ENCODE measurements at places on chromosomes 2 and 18. TPM values are rescaled to one million over a fixed set of nuclear protein-coding genes. Genes with fewer than 3 reads are reported as not detected.
A peak's percentile ranks its signal among the peaks of the same experiment; 100 is the strongest.

DNA sequence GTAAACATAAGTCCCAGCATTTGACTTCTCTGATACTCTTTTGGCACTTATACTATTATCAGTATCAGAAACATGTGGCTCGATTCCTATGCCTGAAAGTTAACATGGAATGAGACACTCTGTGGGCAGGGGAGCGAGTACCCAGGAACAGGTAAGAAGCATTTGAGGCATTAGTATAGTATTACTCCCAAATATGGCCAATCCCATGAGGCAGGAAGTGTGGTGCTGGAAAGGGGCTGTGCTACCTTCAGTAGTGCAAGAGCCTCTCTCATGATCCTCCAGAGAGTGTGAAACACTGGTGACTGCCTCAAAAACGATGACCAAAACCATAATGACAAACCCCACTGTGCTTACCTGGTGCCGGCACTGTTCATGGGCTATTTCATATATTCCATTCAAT, 415.1 kb downstream of the SOX11 start:
- H3K36me3 ChIP-seq: no peaks in the 10 kb centered on the region
- no peaks in the 10 kb centered on the region for H3K27me3 ChIP-seq
- H3K4me3 ChIP-seq: no peak overlapping the region
- no peaks in the 10 kb centered on the region for H3K4me1 ChIP-seq

GRCh38 chr18:12694032-12694431, 8.5 kb downstream of the CEP76 start:
- no peaks in the 10 kb centered on the region for H3K4me1 ChIP-seq
- no peak overlapping the region for H3K4me3 ChIP-seq
- H3K27me3 ChIP-seq: no peaks in the 10 kb centered on the region
- DNase-seq: peak; percentile 20
- H3K27ac ChIP-seq: no peak overlapping the region
- H3K36me3 ChIP-seq: peaks cover 5% of the 10 kb centered on the region

DNA sequence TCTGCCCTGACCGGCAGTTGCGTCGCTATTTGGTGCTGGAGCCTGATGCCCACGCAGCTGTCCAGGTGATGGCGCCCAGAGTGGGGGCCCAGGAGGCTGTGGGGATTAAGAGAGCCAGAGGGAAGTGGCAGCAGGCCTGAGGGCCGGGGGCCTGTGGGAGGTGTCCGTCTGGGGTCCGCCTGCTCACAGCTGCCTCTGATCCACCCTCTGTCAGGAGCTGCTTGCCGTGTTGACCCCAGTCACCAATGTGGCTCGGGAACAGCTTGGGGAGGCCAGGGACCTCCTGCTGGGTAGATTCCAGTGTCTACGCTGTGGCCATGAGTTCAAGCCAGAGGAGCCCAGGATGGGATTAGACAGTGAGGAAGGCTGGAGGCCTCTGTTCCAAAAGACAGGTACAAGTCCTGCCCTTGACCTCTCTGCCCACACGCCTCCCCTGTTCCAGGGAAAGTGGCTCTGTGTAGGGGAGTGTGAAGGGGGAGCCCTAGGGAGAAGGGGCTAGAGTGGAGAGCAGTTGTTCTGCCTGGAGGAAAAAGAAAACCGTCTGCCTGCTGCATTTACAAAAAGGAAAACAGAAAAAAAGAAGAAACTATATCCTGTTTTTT, 11.6 kb downstream of the STK11IP start:
- peaks cover 12% of the 10 kb centered on the region for H3K36me3 ChIP-seq
- no peaks in the 10 kb centered on the region for H3K4me1 ChIP-seq
- H3K27ac ChIP-seq: no peak overlapping the region
- H3K4me3 ChIP-seq: no peak overlapping the region
- no peaks in the 10 kb centered on the region for H3K27me3 ChIP-seq
- DNase-seq: no peak

- DNase-seq: peak; percentile 56
- H3K27ac ChIP-seq: no peak overlapping the region
- no peaks in the 10 kb centered on the region for H3K36me3 ChIP-seq
- H3K4me1 ChIP-seq: no peaks in the 10 kb centered on the region
These were observed 58.2 kb downstream of the COPS8 start for GRCh38 chr2:237143676-237144440.

- H3K36me3 ChIP-seq: no peaks in the 10 kb centered on the region
- H3K4me3 ChIP-seq: no peak overlapping the region
- no peaks in the 10 kb centered on the region for H3K4me1 ChIP-seq
- DNase-seq: no peak
- H3K27me3 ChIP-seq: no peaks in the 10 kb centered on the region
These were observed 522.6 kb downstream of the CMPK2 start for GRCh38 chr2:6343076-6343475.

DNA sequence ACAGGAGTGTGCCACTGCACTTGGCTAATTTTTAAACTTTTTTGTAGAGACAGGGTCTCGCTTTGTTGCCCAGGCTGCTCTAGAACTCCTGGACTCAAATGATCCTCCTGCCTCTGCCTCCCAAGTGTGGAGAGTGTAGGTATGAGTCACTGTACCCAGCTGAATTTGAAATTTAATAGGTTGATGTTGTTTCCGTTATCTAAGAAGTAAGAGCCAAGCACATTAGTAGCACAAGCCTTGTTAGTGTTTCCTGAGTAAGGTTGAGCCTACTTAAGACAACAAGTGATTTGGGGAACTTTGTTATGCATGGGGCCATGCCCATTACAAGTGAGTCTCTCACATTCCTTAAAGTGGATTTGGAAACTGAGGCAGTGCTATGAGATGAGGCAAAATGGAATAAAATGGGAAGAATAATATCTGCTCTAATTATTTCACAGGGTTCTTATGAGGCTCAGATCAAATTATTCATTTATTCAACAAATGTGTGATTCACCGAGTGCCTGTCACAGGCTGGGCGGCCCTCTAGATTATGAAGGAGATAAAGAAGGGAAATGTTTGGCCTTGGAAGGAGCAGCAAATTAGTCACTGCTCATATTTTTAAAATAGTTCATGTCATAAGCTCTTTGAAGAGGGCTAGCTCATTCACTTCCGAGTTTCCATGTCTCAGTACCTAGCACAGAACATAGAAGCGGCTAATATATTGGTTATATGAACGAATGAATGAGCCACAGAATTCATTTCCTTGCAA, 217.2 kb downstream of the LDLRAD4 start:
- H3K4me3 ChIP-seq: no peak overlapping the region
- no peaks in the 10 kb centered on the region for H3K27me3 ChIP-seq
- peaks cover 26% of the 10 kb centered on the region for H3K4me1 ChIP-seq
- H3K36me3 ChIP-seq: no peaks in the 10 kb centered on the region
- peak; percentile 87 for DNase-seq

- H3K36me3 ChIP-seq: peaks cover 3% of the 10 kb centered on the region
- no peak for DNase-seq
- H3K4me1 ChIP-seq: peaks cover 55% of the 10 kb centered on the region
These were observed 2.8 kb downstream of the IRS1 start for GRCh38 chr2:226796840-226797288.

- H3K4me1 ChIP-seq: peaks cover 4% of the 10 kb centered on the region
- no peak overlapping the region for H3K27ac ChIP-seq
- H3K36me3 ChIP-seq: no peaks in the 10 kb centered on the region
- no peak for DNase-seq
- no peaks in the 10 kb centered on the region for H3K27me3 ChIP-seq
- no peak overlapping the region for H3K4me3 ChIP-seq
These were observed 9.0 kb downstream of the RELCH start for GRCh38 chr18:62196079-62196478.

DNA sequence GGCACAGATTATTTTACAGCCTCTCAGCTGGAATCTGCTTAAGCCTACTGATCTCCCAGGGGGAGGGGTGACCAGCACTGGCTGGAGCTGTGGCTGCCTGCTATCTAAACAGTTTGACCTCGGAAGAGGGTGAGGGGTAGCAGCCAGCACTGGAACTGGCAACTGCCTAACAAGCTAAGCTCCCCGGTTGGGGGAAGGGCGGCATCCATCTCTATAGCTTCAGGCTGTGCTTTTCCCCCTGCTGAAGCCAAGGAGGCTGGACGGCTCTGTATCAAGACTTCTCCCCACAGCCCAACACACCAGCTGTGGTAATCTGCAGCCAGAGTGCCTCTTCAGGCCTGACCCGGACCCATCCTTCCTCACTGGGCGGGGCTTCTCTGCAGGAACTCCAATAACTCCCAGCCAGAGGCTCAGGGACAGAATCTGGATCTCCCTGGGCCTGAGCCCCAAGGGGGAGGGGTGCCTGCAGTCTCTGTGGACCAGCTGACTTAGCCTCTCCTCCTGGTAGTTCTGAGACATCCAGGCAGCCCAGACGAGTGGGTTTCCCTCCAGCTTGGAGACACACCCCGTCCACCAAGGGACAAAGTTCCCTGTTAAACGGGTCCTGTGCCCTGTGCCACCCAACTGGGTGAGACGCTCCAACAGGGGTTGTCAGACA, 560.2 kb downstream of the LRP1B start:
- no peak overlapping the region for H3K27ac ChIP-seq
- no peaks in the 10 kb centered on the region for H3K36me3 ChIP-seq
- no peak for DNase-seq
- no peak overlapping the region for H3K4me3 ChIP-seq

DNA sequence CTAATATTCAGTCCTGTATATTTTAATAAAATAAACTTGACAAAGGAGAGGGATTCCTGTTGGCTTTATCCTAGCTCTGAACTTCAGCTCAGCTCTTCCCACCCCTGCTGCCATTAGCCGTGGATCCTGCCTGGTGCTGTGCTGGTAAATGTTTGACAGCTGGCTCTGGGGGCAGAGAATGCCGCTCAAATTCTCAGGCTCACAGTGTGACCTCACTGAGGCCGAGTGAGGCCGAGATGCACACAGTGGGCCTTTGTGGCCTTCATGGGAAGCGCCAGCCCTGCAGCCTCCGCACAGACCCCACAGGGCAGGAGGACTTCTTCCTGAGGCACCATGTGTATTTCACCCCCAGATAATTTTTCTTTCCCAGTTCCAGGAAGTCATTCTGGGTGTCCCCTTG, 16.5 kb upstream of the FAHD2A start:
- no peaks in the 10 kb centered on the region for H3K4me1 ChIP-seq
- H3K27me3 ChIP-seq: no peaks in the 10 kb centered on the region
- no peak for DNase-seq
- no peak overlapping the region for H3K27ac ChIP-seq
- H3K4me3 ChIP-seq: no peak overlapping the region
- no peaks in the 10 kb centered on the region for H3K36me3 ChIP-seq

DNA sequence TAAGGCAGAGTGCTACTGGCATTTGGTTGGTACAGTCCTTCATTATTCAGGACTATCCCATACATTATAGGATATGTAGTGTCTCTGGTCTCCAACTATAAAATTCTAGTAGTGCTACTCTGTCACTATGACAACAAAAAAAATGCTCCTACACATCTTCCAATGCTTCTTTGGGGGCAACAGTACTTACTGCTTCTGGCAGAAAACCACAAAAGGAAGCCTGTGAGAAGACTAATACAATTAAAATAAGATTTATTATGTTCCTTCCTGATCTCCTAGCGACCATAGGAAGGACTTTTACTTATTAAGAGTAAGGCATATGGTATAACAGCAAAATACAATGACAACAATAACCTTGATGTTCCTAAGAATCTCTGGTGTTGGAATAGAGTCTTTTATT, 48.4 kb upstream of the CPO start:
- H3K36me3 ChIP-seq: no peaks in the 10 kb centered on the region
- H3K27ac ChIP-seq: no peak overlapping the region
- no peak for DNase-seq
- H3K4me3 ChIP-seq: no peak overlapping the region
- no peaks in the 10 kb centered on the region for H3K4me1 ChIP-seq

GRCh38 chr18:78393086-78393862, 586.3 kb upstream of the SALL3 start:
- H3K36me3 ChIP-seq: no peaks in the 10 kb centered on the region
- H3K27ac ChIP-seq: no peak overlapping the region
- no peak for DNase-seq
- no peak overlapping the region for H3K4me3 ChIP-seq
- no peaks in the 10 kb centered on the region for H3K27me3 ChIP-seq
- H3K4me1 ChIP-seq: no peaks in the 10 kb centered on the region

DNA sequence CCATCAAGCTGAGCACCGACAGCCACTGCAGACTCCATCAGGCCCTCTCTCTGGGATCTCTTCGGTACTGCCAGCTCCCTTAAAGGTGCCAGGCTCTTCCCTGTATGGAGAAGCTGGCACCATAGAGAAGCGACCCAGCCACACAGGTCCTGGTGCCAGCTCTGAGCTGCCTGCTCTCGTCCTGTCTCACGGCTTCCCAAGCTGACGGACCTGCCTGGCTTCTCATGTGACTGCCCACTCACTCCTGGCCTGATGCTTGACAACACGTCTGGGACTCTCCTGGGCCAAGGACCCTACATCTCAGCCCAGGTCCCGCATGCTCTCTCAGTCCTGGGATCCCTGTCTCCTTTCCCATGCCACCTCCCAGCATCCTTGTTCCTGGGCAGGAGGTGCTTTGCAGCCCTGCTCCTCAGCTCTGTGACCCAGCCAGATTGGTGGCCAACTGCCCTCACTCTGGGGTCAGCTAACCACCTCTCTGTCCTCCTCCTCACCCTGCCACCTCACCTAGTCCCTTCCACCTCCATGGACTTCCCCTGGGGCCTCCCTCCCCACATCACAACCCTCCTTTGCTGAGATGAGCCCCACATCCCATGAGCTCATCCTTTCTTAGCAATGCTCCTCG, 12.5 kb upstream of the ATOH8 start:
- no peaks in the 10 kb centered on the region for H3K27me3 ChIP-seq
- no peak overlapping the region for H3K4me3 ChIP-seq
- peaks cover 45% of the 10 kb centered on the region for H3K4me1 ChIP-seq
- no peak for DNase-seq
- peak overlapping the region; percentile 81 for H3K27ac ChIP-seq

GRCh38 chr2:129253461-129253812, 726.0 kb upstream of the RAB6C start:
- no peaks in the 10 kb centered on the region for H3K36me3 ChIP-seq
- no peak overlapping the region for H3K27ac ChIP-seq
- no peak for DNase-seq
- no peak overlapping the region for H3K4me3 ChIP-seq
- no peaks in the 10 kb centered on the region for H3K27me3 ChIP-seq

DNA sequence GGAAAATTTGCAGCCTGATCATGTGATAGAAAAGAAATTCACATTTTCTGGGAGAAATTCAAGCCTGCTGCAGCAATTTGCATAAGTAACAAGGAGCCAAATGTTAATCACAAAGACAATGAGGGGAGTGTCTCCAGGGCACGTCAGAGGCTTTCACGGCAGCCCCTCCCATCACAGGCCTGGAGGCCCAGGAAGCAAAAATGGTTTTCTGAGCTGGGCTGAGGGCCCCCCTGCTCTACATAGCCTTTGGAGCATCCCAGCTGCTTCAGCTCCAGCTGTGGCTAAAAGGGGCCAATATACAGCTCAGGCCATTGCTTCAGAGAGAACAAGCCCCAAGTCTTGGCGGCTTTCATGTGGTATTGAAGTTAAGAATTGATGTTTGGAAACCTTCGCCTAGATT, 445.3 kb upstream of the ZEB2 start:
- no peak overlapping the region for H3K4me3 ChIP-seq
- H3K36me3 ChIP-seq: no peaks in the 10 kb centered on the region
- no peak overlapping the region for H3K27ac ChIP-seq

SPATA3 gene
- total RNA-seq: not detected

KCNE4 gene
- 0.34 TPM for total RNA-seq

TRABD2A gene
- 2.6 TPM for total RNA-seq

MLPH gene
- 14.2 TPM for total RNA-seq

TEX51 gene
- total RNA-seq: not detected

SMYD1 gene
- total RNA-seq: not detected

ACKR3 gene
- total RNA-seq: 88.3 TPM

MYCN gene
- 2.6 TPM for total RNA-seq

Data from astrocyte (in vitro differentiated cells and primary cell).